ENCODE measurements at places on chromosomes 3 and 15.

GRCh38 chr3:61605589-61606175, 44.3 kb downstream of the PTPRG start:
- DNase-seq, result no peak

- no peak for DNase-seq
These were observed 133.8 kb upstream of the RARB start for GRCh38 chr3:25294169-25294805.

DNA sequence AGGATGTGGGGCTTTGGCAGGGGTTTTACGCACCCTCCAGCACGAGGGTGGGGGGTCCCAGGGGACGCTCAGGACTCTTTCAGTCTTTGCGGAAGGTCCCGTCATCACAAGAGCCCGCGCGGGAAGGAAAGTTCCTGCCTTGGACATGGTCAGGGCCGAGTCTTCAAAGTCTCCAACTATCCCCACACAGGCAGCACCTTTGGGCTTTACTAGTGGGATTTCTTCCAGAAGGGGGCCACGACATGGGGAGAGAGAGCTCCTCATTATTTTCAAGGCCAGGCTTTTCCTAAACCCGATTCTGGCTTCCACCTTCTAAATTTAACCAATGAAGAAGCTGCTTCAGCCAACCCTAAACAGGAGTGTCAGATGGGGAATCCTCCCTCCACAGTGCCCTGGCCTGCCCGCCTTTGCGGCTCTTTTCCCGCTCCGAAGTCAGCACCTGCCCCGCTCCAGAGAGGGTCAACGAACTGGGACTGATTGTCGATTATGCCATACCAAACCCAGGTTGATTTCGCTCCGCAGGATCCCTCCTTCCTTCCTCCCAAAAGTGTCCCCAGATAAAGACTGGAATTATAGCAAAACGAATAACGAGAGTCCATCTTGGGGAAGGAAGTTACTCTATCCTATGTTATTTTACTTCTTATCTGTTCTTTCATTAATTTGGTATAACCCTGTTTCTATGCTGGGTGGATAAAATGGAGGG, 11.0 kb downstream of the SHOX2 start:
- no peak for DNase-seq

DNA sequence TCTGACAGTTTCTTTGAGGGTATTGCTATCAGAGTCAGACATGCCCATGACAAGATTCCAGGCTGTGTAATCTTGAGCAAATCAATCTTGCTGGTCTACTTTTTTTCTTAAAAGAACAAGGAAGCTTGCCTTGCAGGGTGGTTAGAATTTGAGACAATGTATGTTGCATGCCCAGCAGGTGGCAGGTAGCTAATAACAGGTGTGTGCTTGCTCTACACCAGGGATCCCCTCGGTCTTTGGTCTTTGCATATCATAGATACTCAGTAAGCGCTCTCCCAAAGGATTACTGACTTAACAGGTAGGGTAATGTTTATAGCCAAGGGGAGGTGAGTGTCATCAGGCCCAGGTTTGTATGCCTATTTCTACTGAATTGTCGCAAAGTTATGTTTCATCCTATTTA, 37.3 kb downstream of the CACNA1D start:
- no peak for DNase-seq

- no peak for DNase-seq
These were observed 289.5 kb upstream of the RGMA start for GRCh38 chr15:93378558-93378957.

GRCh38 chr3:41482134-41482533, 282.8 kb downstream of the CTNNB1 start:
- no peak for DNase-seq
